ENCODE measurements at places on chromosomes 4 and X.

GRCh38 chrX:41542135-41542534 is 95.0 kb downstream of the NYX start:
- DNase-seq: no peak

DNA sequence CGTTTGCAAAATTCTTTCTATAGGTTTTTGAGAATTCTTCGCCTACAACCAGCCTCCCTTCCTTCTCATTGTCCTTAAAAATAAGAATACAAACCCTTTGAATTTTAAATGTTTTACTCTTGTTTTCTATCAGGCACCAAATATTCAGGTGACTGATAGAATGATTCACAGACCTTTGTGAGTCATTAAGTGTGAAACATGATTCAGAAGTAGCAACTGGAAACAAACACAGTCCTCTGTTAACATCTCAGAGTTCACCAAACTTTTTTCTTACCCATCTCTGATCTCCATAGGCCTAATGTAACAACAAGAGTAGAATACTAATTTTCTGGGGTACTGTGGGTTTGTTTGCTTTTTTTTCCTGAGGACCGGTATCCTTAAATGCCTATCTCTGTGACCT is 63.4 kb upstream of the MAB21L2 start:
- DNase-seq: no peak

DNA sequence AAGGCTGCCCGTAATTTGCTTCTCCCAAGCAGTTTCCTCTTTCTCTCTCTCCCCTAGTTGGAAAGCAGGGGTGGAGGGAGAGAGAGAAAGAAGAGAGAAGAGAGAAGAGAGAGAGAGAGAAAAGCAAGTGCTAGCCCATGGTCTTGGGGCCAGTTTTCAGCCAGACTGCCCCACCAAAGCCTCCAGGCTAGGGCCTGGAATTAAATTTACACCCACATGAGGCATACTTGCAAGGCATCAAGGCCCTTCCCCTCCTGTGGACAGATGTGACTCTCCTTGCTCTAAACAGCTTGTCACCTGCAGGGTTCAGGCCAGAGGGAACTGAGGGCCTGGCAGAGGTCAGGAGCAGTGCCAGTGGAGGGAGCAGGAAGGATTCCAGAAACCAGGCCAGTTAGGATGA is 1.7 kb upstream of the CXCR3 start:
- DNase-seq: no peak

- DNase-seq: peak; percentile 44
Observed at GRCh38 chr4:40316782-40317635, 18.1 kb upstream of the CHRNA9 start.

DNA sequence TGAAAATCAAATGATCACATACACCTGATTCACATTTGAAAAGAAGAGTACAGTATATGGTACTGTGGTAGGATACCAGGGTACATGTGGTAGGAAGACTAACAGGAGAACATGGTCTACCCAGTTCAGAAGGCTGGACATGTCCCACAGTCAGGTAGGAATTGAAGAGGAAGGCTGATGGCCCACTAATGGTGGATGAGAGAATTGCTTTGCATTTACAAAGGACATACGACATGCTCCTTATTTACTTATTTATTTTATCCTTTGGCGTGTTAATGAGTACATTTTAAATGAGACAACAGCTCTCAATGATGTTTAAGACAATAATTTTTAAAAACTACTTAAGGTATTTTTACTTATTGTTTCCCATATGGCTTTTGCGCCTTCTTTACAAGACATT is 106.7 kb upstream of the BMP2K start:
- DNase-seq: no peak

DNA sequence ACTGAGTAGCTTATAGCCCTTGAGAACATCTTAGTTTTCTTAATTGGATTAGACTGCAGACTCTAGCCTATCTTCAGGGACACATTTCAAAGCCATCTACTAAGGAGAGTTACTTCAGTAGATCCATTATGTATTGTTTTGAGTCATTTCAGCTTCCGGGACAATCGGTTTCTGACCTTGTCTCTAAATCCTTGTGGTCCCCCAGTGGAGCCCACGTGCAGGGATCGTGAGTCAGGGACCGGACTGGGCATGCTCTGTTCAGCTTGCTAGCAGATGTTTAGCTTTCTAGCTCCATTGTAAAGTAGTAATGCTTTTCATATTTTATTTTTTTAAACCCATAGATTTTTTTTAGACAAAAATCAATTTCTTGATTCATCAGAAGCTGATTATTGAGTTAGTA is 211.9 kb upstream of the PRPS2 start:
- DNase-seq: no peak

GRCh38 chr4:126172126-126172525 is 857.4 kb downstream of the FAT4 start:
- no peak for DNase-seq

GRCh38 chrX:28693101-28693500 is 105.9 kb downstream of the IL1RAPL1 start:
- DNase-seq: no peak

- DNase-seq: no peak
Observed at GRCh38 chrX:6021316-6022091, 207.2 kb downstream of the NLGN4X start.

GRCh38 chr4:154205471-154205870 is 286.1 kb downstream of the DCHS2 start:
- DNase-seq: no peak

- no peak for DNase-seq
Observed at GRCh38 chr4:183618681-183619080, 40.3 kb downstream of the RWDD4 start.

DNA sequence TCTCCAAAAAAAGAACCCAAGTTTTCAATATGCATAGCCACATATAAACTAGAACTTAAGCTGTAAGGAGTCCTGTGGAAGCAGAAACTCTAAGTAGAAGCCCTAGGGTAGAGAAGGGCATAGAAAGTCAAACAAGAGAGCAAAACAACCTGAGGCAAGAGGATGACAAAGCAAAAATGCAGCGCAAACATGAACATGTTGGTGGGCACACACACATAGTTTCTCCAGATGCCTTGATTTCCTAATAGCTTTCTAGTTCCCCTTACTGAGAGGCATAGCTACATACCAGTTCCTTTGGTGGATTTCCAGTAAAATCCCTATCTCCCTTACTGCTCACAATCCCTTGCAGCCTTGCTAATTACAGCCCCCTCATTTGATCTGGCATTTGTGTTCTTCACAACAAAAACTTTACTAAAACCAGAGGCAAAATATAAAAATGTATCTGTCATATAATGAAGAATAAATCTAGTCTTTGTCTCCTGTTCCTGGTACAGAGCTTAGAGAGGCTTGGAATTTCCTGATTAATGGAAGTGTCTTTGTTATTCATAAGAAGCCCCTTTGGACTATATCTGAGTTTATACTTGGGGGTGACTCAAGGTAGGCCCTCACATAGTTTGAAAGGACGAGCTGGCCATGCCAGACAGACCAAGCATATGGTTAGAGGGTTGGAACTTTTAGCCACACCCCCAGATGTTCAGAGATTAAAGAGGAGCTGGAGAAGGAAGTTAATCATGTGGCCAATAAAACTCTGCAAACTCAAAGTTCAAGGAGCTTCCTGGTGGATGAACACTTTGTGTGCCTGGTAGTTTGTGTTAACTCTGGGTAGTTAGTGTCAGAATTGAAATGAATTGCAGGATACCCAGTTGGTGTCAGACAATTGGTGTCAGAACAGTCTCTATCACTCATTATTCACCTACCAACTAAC is 52.7 kb upstream of the ZCCHC13 start:
- DNase-seq: no peak

DNA sequence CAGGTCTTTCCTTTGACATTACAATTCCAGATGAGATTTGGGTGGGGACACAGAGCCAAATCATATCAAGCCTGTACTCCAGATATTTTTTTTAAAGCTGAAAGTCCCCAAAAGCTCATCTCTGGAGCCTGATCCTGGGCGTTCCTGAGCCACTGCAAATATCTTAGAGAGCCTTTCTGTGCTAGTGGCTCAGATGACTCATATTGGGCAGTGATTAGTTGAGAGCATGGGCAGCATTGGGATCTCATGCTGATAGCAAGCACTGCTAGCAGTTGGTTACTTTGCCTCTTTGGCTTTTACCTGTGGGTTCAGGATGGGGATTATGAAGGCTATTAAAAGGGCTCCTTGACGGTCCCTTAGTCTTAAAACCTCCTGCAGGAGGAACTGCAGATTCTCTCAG is 51.4 kb upstream of the SCRG1 start:
- DNase-seq: no peak

GRCh38 chr4:82594456-82594855 is 32.7 kb upstream of the TMEM150C start:
- no peak for DNase-seq

GRCh38 chr4:98151145-98151924 is 8.1 kb upstream of the STPG2 start:
- DNase-seq: no peak

GRCh38 chr4:149897783-149898182 is 82.1 kb upstream of the IQCM start:
- DNase-seq: no peak

DNA sequence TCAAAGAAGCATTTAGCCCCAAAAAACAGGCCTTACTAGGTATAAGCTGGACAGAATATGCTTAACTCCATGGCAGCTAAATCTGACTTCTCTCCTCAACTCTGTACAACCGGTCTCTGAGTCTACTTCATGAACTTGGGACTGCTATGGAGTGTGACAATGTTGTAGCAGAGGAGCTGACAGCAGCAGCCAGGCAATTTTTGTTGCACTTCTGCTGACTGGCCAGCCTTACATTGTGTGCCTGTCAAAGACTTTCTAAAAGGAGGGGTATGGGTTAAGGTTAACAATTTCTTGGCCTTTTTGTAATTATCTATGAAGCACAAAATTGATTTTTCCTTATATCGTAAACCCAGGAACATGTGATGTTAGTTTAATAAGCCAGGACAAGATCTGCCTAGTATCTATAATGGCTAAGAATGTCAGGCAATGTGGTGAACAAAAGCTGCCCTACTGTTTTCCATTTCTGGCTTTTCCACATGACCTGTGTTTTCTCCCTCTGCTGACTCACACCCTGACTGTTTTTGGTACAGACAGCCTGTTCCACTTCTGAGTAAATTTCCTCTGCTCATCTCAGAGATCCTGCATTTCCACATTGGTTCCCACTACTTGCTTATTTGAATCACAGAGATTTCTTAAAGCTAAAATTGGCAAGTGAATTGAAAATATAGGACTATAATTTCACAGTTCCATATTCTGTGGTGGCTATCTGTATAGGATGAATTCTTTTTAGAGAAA is 9.3 kb downstream of the NOX1 start:
- no peak for DNase-seq

DNA sequence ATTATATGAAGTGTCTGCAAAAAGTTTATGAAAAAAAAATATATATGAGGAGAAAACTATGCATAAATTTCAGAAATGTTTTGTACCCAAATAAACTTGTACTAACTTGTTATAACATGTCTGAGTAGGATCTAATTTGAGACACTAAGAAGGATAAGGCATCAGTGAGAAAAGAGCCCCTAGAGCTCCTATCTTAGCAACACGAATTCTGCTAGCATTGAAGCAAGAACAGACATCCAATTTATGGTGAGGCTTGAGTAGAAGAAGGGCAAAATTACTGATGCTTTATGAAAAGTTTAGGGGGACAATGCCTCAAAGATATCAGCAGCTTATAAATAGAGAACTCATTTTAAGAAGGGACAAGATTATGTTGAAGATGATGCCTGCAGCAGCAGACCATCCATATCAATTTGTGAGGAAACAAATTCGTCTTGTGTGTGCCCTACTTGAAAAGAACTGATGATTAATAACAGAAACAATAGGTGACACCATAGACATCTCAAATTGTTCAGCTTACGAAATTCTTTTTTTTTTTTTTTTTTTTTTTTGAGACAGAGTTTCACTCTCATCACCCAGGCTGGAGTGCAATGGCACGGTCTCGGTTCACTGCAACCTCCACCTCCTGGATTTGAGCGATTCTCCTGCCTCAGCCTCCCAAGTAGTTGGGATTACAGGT is 35.7 kb upstream of the ADAM29 start:
- DNase-seq: no peak

GRCh38 chrX:40853004-40853815 is 117.9 kb upstream of the MED14 start:
- DNase-seq: no peak

DNA sequence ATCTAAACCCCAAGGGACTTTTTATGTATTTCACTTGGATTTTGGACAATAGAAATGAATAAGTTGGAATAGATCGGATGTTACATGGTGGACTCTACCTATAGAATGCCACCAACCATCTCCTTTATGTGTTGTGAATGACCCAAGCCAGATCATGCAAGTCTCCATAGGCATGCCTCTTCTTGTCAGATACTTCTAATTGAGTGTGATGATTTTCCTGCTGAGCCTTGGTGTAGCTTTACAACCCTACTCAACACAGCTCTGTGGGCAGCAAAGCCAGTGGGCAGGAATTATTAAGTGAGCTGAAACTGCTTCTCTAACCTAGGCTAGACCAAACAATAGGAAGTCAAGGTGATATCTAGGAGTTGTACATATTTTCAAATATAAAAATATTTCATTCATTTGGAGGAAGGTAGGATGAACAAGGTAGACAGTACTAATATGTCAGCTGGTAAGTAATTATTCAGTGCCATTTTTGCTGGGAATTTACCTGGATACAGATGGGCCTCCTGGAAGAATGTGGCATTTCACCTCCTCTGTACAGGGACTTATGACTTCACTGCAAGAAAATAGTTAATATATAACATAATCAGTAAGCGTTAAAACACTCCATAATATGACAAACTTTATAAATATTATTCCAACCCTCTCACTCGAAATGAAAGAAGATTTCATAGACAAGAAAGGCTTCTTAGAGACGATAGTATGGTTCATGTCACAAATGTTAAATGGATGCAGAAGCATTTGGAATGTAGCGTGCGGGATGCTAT is 298.0 kb upstream of the FAT1 start:
- no peak for DNase-seq

- no peak for DNase-seq
Observed at GRCh38 chrX:19624739-19625138, 109.4 kb upstream of the MAP3K15 start.

- no peak for DNase-seq
Observed at GRCh38 chr4:164866817-164867490, 10.0 kb upstream of the APELA start.

- DNase-seq: no peak
Observed at GRCh38 chr4:4267981-4268380, 20.0 kb upstream of the TMEM128 start.

- no peak for DNase-seq
Observed at GRCh38 chrX:110743679-110744340, 51.8 kb downstream of the CHRDL1 start.

DNA sequence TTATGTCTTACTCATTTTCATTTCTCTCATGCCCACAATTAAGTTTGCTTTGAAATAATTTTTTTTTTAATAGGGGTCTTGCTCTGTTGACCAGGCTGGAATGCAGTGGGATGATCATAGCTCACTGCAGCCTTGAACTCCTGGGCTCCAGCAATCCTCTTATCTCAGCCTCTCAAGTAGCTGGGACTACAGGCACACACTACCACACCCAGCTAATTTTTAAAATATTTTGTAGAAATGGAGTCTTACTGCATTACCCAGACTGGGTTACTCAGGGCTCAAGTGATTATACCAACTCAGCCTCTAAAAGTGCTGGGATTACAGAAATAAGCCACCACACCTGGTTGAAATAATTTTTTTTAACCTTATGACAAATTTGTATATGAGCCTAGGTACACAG is 19.2 kb upstream of the MAB21L2 start:
- DNase-seq: no peak

- no peak for DNase-seq
Observed at GRCh38 chrX:128458888-128459287, 406.7 kb upstream of the ACTRT1 start.

- no peak for DNase-seq
Observed at GRCh38 chr4:142045996-142046395, 409.6 kb downstream of the IL15 start.

Data from T follicular helper cell (primary cell).